ENCODE measurements at places on chromosomes 11 and 22.

DNA sequence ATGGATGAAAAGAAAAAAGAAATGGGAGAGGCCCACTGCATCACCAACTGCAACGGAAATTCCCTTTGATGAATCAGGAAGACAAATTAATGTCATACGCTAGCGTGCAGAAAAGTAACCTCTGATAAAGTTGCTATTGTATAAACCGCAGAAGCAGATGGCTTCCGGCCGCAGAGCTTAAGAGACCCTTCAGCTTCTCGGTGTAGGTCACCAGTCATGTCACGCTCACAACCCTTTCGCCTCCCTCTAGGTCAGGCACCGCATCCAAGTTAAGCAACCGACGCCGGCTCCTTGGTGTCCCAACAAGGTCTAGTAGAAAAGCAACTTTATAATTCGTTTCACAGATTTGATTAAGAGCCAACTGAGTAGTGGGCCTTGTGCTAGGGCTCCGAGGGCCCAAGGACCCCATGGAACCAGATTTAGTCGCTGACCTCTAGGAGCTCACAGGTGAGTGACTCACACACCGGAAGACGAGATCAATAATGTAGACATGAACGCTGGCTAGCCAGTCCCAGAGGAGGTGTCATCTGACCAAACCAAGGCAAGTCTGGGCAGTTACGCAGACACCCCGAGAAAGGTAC lies 1.2 kb upstream of the ZFP91 start:
- DNase-seq, result no peak

DNA sequence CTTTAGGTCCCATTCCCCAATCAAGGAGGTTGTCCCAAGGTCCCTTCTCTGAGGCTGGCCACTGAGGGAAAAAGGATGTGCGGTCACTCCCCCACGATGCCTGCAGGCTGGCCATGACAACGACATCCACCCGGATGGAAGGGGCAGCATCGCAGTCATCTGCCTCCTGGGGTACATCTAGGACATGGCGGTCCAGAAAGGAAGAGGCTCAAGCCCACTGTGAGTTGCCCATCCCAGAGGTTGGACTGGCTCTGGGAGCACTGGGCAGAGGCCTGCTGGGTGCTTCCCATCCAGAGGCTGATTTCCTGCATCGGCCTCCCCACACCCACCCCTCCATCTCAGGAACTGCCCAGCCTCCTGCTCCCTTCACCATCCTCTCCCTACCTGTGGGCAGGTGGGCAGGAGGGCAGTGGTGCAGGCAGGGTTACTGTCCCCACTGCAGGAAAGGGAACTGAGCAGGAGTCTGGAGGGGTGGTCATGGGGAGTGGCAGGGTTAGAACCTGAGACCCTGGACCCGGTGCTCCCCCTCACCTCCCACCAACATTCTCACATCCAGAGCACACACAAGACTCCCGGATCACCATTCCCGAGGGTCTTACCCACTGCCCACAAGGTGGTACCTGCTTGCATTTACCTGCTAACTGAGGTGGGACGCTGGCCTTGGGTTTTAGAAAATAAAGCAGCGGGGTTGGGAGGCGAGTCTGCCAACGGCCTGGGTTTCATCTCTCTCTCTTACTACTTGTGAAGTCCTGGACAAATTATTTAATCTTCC lies 4.4 kb downstream of the RCE1 start:
- no peak for DNase-seq

- peak; percentile 74 for DNase-seq
Measured at GRCh38 chr11:2428322-2428795, 16.0 kb downstream of the TRPM5 start.

- no peak for DNase-seq
Measured at GRCh38 chr11:772429-773390, 4.6 kb downstream of the GATD1 start.

DNA sequence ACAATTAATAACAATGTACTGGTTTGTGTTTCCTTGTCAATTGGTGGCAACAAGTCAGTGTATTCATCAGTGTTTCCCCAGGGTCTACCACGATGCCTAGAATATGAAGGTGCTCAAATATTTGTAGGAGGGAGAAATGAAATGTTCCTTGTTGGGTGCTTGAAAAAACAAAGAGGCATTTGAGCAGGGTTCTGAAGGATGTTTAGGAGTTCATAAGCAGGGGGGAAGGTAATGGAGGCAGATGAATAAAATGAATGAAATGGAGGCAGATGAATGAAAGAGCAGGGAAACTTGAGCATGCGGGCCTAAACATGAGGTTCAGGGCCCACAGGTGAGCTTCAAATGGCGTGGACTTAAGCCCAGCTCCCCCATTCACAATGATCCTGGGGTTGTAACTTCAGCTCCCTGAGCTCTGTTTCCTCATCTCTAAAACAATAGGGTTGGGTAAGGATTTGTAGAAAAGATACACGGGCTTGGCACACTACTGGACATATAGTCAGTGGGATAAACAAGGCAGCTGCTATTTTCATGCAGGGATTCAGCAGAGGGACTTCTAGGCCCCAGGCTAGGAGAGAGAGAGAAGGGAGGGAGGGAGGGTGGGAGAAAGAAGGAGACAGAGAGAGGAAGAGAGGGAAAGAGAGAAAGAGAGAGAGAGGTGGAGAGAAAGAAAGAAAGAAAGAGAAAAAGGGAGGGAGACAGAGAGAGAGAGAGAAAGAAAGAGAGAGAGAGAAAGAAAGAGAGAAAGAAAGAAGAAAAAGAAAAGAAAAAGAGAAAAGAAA lies 73.7 kb downstream of the MN1 start:
- DNase-seq, result no peak

GRCh38 chr11:26134481-26135355 lies 197.2 kb upstream of the ANO3 start:
- DNase-seq, result peak; percentile 35

GRCh38 chr11:126742582-126742981 lies 258.0 kb downstream of the KIRREL3 start:
- DNase-seq, result no peak

DNA sequence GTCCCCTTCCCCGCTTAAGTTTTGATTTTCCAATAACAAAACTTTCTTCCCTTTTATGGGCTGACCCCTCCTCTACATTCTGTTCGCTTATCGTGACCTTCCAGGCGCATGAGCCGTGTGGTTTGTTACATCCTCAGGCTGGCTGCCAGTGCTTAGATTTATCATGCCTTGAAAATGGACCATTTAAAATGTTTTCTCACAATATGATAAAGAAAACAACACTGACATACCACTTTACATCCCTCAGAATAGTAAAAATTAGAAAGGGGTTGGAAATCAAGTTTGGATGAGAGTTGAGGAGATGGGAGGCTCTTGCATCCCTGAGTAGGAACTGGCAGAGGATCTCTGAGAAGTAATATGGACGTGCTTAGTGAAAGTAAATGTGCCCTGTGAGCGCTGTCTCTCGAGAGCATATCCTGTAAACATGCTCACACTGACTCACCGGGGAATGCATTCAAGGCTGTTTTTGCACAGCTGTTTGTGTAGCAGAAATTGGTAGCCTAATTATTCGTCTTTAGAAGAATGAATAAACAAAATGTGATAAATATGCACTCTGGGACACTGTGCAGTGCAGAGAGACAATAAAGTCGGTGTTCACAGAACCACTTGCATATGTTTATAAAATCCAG lies 17.1 kb upstream of the TOLLIP start:
- DNase-seq, result no peak

- DNase-seq, result no peak
Measured at GRCh38 chr11:47249378-47249715, 733 bp upstream of the ACP2 start.

GRCh38 chr22:25880524-25880923 lies 138.5 kb downstream of the MYO18B start:
- no peak for DNase-seq

DNA sequence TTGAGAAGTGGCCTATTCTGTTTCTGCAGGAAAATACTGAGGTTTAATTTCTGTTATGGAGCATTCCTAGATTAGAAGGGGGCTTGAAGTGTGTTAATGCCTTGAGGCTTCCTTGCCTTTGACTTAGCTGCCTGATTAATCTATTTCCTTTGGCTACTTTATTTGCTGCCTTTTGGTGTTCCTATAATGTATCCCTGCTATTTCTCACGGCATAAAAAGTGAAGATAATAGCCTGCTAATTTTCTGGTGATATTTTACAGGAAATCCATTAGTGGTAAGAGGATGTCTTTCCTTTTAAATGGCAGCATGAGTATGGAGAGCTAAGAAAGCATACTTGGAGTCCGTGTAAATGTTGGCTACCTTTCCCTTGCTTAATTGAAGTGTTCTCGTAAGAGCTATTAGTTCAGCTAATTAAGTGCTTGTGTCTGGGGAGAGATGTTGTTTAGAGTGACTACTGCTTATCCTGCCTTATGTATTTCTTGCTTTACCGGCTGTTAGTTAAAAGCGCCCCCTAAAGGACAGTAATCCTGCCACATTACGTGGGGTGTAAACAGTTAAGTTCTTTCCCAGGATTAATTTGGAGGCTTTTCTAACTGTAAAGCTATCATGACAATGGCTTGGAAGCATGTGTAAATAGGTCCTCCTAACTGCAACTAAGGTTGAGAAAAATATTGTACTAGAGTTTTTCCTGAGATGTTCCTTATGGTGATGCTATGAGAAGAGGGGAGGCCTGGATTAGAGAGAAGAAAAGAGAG lies 45.6 kb downstream of the ZNF280B start:
- DNase-seq, result no peak

DNA sequence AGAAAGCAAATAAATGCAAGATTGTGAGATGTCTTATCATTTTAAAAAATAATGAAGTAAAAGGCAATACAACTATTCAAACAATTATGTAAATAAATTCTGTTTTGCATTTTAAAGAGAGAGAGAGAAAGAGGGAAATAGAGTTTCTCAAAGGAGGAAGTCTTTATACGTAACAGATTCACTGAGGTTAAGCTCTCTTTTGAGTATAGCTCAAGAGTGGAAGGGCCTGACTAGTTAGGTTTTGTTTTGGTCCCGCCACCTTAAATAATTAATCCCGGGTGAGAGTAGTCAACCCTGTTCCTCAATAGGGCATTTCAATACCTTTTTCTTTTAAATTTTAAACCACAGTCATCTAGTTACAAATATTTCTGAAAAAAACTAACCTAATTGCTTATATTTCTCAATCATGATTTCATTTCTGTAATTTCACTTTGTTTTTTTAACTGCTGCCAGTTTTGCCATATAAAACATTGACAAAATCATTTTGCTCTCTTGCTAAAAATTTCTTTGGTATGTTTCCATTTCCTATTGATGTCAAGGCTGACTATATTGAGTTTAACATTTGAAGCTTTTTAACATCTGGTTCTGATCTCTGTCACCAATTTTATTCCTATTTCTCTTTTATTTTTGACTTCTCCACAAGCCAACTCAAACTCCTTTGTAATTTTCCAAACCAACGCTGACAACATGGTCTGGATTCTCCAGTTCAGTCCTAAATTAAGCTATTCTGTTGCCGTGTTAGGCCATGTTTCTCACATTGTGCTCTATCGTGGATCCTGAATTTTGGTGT lies 10.3 kb downstream of the OR10D3 start:
- DNase-seq, result no peak

DNA sequence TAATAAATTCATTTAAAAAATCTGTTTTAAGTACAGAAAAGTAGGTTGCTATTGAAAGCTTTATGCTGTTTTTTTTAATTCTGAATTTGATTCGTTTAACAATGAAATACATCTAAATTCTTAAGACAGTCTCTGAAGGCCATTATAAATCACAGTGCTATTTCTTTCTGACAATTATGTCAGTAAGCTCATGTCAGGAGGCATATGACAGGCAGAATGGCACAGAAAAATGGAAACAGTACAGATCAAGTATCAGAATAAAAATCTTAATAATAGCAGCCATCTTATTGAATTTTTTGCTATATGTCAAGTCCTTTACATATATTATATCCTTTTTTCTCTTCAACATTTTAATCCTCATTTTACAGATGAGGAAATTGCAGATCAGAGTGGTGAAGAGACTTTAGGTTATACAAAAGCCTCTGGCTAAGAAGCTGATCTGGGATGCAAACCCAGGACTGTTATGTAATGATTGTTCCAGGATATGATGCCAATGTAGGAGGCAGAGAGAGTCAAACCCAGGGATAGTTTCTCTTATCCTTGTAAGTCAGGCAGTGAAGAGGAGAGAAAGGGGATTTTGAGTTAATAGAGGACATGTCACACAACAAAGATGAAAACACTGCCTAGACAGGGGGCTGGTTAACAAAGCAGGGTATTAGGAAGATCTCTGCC lies 283.1 kb upstream of the CCDC90B start:
- no peak for DNase-seq

DNA sequence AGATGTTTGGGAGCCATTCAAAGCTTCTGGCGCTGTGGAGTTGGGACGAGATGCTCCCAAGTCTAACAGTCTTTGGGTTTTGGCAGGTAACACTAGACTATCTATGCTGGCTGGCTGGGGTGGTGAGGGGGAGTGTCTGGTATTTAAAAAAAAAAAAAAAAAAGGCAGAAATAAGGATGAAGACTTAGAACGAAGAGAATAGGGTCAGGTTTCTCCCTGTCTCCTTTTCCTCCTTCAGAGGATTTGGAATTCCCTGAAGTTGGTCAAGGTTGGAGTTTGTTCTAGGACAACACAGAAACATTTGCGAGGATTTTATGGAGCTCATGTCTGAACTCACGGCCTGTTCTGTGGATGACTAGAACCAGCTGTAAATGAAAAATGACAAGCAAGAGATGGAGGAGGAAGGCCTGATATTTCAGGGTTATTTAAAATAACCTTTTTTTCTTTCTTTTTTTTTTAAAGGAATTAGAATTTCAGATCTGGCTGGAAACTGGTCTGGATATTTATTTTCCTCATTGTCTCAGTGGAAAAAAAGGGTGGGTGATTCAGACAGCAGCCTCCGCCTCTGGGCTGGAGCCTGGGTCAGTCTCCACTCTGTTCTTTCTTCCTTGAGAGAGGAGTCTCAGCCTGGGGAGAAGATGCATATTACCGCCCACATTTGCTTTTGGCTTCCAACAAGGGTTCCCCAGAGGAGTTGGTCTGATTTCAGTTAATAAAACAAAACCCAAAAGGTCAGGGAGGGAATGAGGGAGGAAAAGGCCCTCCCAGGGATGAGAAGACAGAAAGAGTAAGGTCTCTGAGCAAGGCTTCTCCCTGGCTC lies 80.1 kb downstream of the USP35 start:
- DNase-seq, result no peak

DNA sequence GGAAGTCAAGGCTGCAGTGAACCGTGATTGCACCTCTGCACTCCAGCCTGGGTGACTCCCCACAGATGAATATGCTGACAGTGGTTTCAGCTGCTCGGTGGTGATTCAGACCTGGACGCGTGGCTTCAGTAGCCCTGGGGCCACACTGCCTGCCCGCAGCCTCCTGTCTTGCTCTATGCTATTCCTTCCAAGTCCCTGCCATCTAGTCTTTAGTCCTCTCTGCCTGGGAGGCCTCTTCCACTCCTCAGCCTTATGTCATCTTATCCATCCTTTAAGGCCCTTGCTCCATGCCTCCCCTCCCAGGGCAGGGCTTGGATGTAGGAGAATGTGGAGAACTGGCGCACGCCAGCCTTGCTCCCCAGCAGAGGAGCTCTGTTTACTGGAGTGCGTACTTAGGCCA lies 23.0 kb downstream of the YDJC start:
- DNase-seq, result no peak

DNA sequence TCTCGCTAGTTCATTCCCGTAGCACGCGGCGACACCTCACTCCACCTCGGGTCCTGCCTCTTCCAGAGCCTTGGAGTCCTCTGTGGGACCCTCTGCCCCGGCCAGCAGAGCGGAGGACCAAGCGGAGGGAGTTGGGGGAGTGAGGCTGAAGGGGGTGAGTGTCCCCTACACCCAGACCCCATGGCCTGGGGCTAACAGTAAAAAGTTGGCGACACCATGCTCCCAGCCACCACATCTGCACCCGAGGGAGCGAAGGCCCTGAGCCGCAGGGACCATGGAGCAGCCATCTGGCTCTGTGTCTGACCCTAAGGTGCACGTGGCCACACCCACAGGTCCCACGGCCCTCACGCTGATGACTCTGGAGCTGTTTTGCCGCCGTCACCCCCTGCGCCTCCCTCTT lies 293.8 kb downstream of the BRD1 start:
- no peak for DNase-seq

GRCh38 chr11:95144313-95145235 lies 54.9 kb downstream of the ENDOD1 start:
- DNase-seq, result no peak
